ENCODE measurements at places on chromosomes 4 and X.
A peak's percentile ranks its signal among the peaks of the same experiment; 100 is the strongest.

- DNase-seq: no peak
Measured at GRCh38 chr4:165079476-165079875, 25.8 kb downstream of the TRIM75 start.

- DNase-seq: no peak
Measured at GRCh38 chrX:25667681-25668080, 470.5 kb upstream of the MAGEB18 start.

GRCh38 chrX:16836371-16836770, 33.8 kb downstream of the RBBP7 start:
- DNase-seq: no peak

GRCh38 chrX:91434351-91435168, at the start of gene PABPC5:
PABPC5 (plus strand) TSS chrX:91434839; CDS start chrX:91435578, 739 bp downstream.
- DNase-seq: peak; percentile 3
